Left ventricle myocardium superior (tissue), 1 donor: ENCODE measurements at places on chromosomes 2 and 18. TPM values are rescaled to one million over a fixed set of nuclear protein-coding genes. Genes with fewer than 3 reads are reported as not detected.

TNFRSF11A gene
- total RNA-seq, result 1.2 TPM

DNA sequence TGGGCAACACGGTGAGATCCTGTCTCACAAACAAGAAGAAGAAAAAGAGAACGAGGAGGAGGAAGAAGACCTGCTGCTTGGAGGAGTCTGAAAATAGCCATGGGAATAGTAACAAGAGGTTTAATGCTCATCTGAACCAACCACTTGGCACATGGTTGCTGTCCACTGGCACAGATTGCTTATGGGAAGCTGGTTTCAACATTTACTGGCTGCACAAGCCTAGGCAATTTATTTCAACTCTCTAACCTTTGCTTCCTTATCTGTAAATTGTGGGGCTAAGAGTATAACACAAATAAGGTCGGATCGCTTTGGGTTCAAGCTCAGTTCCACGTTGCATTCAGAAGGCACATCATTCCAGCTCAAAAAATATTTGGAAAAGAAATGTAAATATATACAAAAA, 14.2 kb upstream of the RHOB start:
- DNase-seq, result no peak

CFAP210 gene
- total RNA-seq, result not detected

IL1RN gene
- total RNA-seq, result 0.57 TPM

DNA sequence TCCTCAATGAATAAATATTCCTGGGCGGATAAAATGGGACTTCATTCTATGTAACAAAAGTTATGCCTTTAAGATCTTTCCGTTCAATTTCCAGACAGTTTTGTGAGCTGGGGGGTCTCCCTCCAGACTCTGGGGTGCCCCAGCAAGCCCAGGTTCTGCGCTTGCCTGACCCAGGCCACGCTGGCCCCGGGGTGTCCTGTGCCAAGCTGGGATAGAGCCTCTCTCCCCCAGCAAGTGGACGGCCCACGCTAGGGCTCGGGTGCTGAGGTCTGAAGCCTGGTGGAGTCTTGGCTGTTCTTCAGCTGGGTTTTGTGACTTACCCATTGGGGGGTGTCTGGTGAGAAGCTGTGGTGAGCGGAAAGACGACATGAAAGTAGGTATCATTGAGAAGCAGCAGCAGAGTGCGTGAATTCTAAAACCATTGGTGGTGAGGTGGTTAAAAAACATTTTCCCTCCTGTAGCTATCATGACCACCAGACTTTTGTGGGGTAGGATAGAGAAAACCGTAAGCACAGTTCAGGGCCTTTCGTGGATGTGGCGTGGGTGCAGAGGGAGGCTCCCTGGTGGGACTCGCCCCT, 346.8 kb downstream of the ANAPC1 start:
- DNase-seq, result no peak
